ENCODE measurements at places on chromosomes 2 and 18. TPM values are rescaled to one million over a fixed set of nuclear protein-coding genes. Genes with fewer than 3 reads are reported as not detected.

- H3K36me3 ChIP-seq = no peaks in the 10 kb centered on the region
- H3K27ac ChIP-seq = no peak overlapping the region
- no peak overlapping the region for H3K4me3 ChIP-seq
- no peaks in the 10 kb centered on the region for H3K4me1 ChIP-seq
- DNase-seq = no peak
- no peaks in the 10 kb centered on the region for H3K27me3 ChIP-seq
Observed at GRCh38 chr2:152598975-152599759, 118.1 kb downstream of the PRPF40A start.

GRCh38 chr18:5964996-5965395 lies 69.7 kb upstream of the TMEM200C start:
- no peak for DNase-seq
- no peaks in the 10 kb centered on the region for H3K4me1 ChIP-seq
- no peak overlapping the region for H3K27ac ChIP-seq
- H3K4me3 ChIP-seq = no peak overlapping the region
- no peaks in the 10 kb centered on the region for H3K27me3 ChIP-seq

DNA sequence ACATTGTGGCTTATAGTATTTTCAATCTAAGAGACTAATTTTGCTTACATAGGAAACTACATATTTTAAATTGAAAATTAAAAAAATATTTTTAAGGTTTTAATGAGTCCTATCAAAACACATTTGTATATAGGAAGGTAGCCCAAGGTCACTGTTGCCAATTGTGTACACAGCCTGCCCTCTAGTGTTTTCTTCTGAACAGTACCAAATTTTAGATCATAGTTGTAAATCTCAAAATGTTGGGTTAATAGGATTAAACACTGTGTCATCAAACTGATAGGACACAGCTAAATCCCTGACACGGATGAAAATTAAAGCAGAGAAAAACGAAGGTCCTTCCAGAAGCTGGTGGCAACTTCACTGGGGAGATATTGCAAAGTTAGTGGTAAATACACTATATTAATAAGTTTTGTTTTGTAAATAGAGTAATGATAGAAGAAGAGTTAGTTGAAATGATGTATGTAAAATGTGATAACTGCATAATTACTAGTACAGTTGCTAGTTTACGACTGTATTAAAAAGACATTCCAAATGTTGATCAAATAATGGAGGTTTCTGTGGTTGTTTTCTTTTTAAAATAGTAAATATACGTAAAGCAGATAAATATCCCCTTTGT lies 19.7 kb downstream of the CLUL1 start:
- H3K4me3 ChIP-seq = no peak overlapping the region
- H3K27me3 ChIP-seq = no peaks in the 10 kb centered on the region
- no peak for DNase-seq
- no peak overlapping the region for H3K27ac ChIP-seq
- no peaks in the 10 kb centered on the region for H3K4me1 ChIP-seq

DNA sequence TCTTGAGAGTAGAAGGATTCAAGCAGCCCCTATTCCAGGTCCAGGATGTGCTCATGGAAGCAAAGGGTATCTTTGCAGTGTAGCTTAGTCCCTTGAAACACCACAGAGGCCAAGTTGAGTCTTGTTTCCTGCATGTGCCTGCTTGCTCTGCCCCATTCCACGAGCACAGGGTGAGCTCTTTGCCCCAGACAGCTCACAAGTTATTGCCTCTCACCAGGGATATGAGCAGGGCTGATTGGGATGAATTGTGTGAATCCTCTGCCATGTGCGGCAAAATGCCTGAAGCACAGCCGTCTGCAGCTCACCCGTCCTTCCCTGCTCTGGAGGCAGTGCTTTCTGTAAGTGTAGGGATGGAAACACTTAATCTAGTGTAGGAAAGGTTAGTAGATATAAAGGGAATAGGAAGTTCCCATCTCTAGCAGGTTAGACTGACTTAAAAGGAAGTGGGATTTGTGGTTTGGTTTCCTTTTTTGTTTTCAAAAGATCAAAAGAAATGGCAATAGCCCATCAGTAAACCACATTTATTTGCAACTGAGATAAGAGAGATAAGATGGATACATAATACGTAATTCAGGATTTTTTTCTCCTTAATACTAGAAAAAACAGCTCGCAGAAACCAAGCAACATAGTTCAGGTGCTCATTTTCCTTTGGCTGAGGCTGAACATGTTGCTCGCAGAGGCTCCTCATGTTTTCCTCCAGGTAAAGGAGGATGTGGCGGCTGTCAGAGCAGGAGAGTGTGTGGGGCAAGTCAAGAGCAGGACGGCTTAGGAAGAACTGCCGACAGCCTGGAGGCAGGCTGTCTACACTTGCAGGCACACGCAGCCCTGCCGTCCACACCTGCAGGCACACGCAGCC lies 41.4 kb downstream of the TMEM182 start:
- H3K4me3 ChIP-seq = no peak overlapping the region
- H3K27me3 ChIP-seq = no peaks in the 10 kb centered on the region
- H3K27ac ChIP-seq = no peak overlapping the region
- no peaks in the 10 kb centered on the region for H3K36me3 ChIP-seq
- H3K4me1 ChIP-seq = no peaks in the 10 kb centered on the region

- H3K27me3 ChIP-seq = no peaks in the 10 kb centered on the region
- no peak overlapping the region for H3K4me3 ChIP-seq
- no peaks in the 10 kb centered on the region for H3K36me3 ChIP-seq
- no peak overlapping the region for H3K27ac ChIP-seq
- H3K4me1 ChIP-seq = peaks cover 12% of the 10 kb centered on the region
Observed at GRCh38 chr2:171431677-171432167, 2.1 kb downstream of the METTL8 start.

GRCh38 chr2:133780099-133780996 lies 212.1 kb upstream of the NCKAP5 start:
- H3K4me3 ChIP-seq = no peak overlapping the region
- no peaks in the 10 kb centered on the region for H3K27me3 ChIP-seq

- no peak overlapping the region for H3K4me3 ChIP-seq
- no peak for DNase-seq
- no peaks in the 10 kb centered on the region for H3K27me3 ChIP-seq
- H3K36me3 ChIP-seq = no peaks in the 10 kb centered on the region
- H3K27ac ChIP-seq = no peak overlapping the region
Observed at GRCh38 chr2:19195661-19196060, 162.8 kb downstream of the OSR1 start.

GRCh38 chr2:207528980-207529329 lies 807 bp upstream of the CREB1 start:
- H3K27ac ChIP-seq = peak overlapping the region; percentile 97
- H3K36me3 ChIP-seq = no peaks in the 10 kb centered on the region

DNA sequence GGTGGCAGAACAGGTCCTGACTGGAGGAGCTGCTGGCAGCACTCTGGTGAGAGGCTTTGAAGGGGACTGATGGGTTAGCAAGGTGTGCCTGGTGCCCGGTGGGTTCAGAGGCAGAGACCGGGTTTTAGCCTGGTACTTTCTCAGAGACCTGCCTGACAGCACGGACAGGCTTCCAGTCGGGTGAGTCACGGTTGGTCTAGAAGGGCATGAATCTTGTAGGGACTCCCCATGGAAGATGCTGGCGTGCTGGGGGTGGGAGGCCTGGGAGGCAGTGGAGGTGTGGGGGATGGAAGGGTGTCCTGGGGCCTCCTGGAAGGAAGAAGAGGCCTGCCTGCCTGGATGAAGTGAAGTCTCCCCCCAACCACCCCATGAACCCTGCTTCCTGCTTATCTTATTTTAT lies 52.6 kb downstream of the ACKR3 start:
- no peaks in the 10 kb centered on the region for H3K27me3 ChIP-seq
- H3K27ac ChIP-seq = no peak overlapping the region
- DNase-seq = no peak

GRCh38 chr18:79818036-79818435 lies 20.3 kb downstream of the KCNG2 start:
- no peaks in the 10 kb centered on the region for H3K4me1 ChIP-seq
- H3K27ac ChIP-seq = no peak overlapping the region
- H3K4me3 ChIP-seq = no peak overlapping the region
- DNase-seq = no peak

GRCh38 chr2:240988146-240988545 lies 10.3 kb upstream of the SNED1 start:
- no peaks in the 10 kb centered on the region for H3K27me3 ChIP-seq
- no peaks in the 10 kb centered on the region for H3K36me3 ChIP-seq
- peaks cover 3% of the 10 kb centered on the region for H3K4me1 ChIP-seq
- peak; percentile 49 for DNase-seq
- no peak overlapping the region for H3K4me3 ChIP-seq

GRCh38 chr2:20333738-20334137 lies 16.9 kb downstream of the PUM2 start:
- peaks cover 19% of the 10 kb centered on the region for H3K4me1 ChIP-seq
- no peak for DNase-seq
- no peak overlapping the region for H3K4me3 ChIP-seq
- H3K27me3 ChIP-seq = no peaks in the 10 kb centered on the region

- no peak for DNase-seq
- H3K4me3 ChIP-seq = no peak overlapping the region
- no peaks in the 10 kb centered on the region for H3K4me1 ChIP-seq
- no peaks in the 10 kb centered on the region for H3K27me3 ChIP-seq
- H3K27ac ChIP-seq = no peak overlapping the region
Observed at GRCh38 chr2:212892193-212892592, 259.2 kb downstream of the IKZF2 start.

DNA sequence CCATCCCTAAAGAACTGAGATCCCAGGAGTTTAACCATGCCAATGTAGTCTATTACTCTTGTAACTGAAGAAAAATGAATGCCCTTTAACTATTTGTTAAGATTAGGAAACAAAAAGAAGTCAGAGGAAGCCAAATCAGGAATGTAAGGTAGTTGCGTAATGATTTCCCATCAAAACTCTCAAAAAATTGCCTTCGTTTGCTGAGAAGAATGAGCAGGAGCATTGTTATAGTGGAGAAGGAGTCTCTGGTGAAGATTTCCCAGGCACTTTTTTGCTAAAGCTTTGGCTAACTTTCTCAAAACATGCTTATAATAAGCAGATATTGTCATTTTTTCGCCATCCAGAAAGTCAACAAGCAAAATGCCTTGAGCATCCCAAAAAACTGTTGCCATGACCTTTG lies 224.0 kb upstream of the SIX2 start:
- no peaks in the 10 kb centered on the region for H3K4me1 ChIP-seq
- no peaks in the 10 kb centered on the region for H3K27me3 ChIP-seq
- no peaks in the 10 kb centered on the region for H3K36me3 ChIP-seq
- H3K27ac ChIP-seq = no peak overlapping the region
- no peak overlapping the region for H3K4me3 ChIP-seq

DNA sequence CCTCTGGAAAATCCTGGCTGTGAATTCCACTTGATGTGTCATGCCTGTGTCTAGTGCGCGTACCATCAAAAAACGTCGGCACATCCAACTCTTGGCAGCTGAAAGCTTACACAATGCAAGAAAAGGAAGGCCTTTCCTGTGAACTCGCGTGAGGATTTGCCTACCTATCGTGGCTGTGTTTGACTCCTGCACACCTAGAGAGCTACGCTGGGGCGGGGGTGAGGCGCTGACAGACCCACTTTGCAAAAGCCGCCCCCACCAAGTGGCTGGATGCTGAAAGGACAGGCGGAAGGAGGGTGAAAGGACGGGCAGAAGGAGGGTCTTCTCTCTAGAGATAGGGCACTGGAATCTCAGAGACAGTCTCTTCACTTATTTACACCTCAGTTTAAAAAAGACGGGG lies 270.1 kb downstream of the EIPR1 start:
- H3K36me3 ChIP-seq = no peaks in the 10 kb centered on the region
- DNase-seq = no peak
- H3K4me3 ChIP-seq = no peak overlapping the region
- no peaks in the 10 kb centered on the region for H3K4me1 ChIP-seq
- no peak overlapping the region for H3K27ac ChIP-seq

GRCh38 chr2:119247844-119248271 lies 24.2 kb downstream of the STEAP3 start:
- H3K4me3 ChIP-seq = no peak overlapping the region
- no peak overlapping the region for H3K27ac ChIP-seq
- H3K36me3 ChIP-seq = no peaks in the 10 kb centered on the region

DNA sequence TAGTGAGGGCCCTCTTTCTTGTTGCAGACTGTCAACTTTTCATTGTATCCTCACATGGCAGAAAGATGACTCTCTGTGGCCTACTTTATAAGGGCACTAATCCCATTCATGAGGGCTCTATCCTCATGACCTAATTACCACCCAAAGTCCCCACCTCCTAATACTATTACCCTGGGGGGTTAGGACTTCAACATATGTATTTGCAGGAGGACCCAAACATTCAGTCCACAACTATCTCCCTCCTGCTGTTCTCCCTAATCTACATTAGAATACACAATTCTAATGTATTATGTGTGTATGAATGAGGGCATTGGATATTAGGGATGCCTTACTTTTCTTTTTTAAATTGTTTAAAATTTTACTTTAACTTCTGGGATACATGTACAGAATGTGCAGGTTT lies 246.0 kb upstream of the TANK start:
- no peaks in the 10 kb centered on the region for H3K36me3 ChIP-seq
- no peaks in the 10 kb centered on the region for H3K4me1 ChIP-seq
- H3K27me3 ChIP-seq = no peaks in the 10 kb centered on the region
- no peak overlapping the region for H3K27ac ChIP-seq
- DNase-seq = no peak
- no peak overlapping the region for H3K4me3 ChIP-seq

GRCh38 chr18:54772056-54772455 lies 56.2 kb upstream of the RAB27B start:
- H3K27ac ChIP-seq = no peak overlapping the region
- no peaks in the 10 kb centered on the region for H3K27me3 ChIP-seq
- peaks cover 4% of the 10 kb centered on the region for H3K4me1 ChIP-seq

GRCh38 chr2:126777620-126777978 lies 121.1 kb upstream of the TEX51 start:
- no peak for DNase-seq
- no peak overlapping the region for H3K27ac ChIP-seq
- H3K4me1 ChIP-seq = no peaks in the 10 kb centered on the region
- no peak overlapping the region for H3K4me3 ChIP-seq

- no peak overlapping the region for H3K27ac ChIP-seq
- no peaks in the 10 kb centered on the region for H3K4me1 ChIP-seq
- no peak overlapping the region for H3K4me3 ChIP-seq
Observed at GRCh38 chr2:149006883-149007543, 31.5 kb upstream of the LYPD6B start.

GRCh38 chr2:40028792-40029488 lies 249.9 kb upstream of the THUMPD2 start:
- H3K27me3 ChIP-seq = no peaks in the 10 kb centered on the region
- no peaks in the 10 kb centered on the region for H3K4me1 ChIP-seq
- no peak overlapping the region for H3K27ac ChIP-seq
- no peak for DNase-seq
- no peak overlapping the region for H3K4me3 ChIP-seq

The MATN3 gene
- not detected for total RNA-seq

The HOXD13 gene
- total RNA-seq = not detected

The ILKAP gene
- total RNA-seq = 24.3 TPM

The SOX11 gene
- not detected for total RNA-seq

The MYO5B gene
- total RNA-seq = 15.0 TPM

The DCC gene
- total RNA-seq = not detected

The NFATC1 gene
- total RNA-seq = 4.3 TPM

The ERBB4 gene
- total RNA-seq = 0.59 TPM

The CNNM4 gene
- total RNA-seq = 4.9 TPM

The SKA1 gene
- total RNA-seq = 1.1 TPM
